NB4 (cell line): ENCODE measurements at places on chromosomes 4 and X.

- DNase-seq, result no peak
Measured at GRCh38 chrX:53086464-53086863, 4.3 kb downstream of the TSPYL2 start.

DNA sequence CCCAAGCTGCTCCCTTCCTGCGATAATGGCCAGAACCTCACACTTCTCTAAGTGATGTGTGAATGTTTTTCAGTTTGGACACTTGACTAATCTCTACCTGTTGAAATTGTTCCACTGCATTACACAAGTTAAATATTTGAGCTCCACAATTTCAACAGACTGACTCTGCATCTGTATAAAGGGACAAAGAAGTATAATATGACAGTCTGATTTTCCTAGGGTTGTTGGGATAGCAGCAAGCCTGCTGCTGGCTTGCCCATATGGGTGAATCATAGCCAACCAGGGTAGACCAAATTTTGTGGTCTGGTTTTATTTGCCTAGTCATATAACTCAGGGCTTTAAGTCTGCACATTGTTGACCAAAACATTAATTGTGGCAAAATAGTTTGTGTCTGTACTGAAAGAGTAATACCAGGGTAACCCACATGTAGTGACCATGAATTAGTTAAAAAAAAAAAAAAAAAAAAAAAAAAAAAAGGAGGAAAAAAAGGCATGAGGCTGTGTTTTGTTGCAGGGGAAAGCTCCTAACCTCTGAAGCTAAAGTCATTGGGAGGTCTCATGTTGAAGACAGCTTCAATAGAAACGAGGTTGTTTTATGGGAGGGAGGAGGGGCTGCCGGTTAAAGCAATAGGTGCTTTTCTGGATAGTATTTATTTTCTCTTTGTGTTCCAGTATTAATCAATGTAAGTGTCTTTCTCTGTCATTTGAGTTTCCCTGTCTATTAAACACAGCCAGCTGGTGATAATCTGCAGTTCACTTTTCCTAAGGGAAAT, 534.2 kb downstream of the RAB28 start:
- no peak for DNase-seq

GRCh38 chrX:97027384-97027922, 143.7 kb downstream of the RPA4 start:
- no peak for DNase-seq

DNA sequence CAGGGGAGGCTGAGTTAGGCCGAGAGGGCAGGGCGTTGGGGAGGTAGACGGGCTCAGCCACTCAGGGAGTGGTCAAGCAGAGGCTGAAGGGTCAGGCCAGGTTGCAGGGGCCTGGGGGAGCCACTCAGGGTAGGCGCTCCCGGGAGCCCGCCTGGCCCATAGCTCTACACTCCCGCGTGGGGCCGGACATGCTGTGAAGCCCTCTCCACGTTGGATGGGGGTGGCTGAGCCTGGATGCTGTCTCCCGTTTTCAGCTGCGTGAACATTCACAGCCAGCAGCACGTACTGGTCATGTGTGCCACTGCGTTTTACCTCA, 14.0 kb upstream of the MSANTD1 start:
- no peak for DNase-seq

DNA sequence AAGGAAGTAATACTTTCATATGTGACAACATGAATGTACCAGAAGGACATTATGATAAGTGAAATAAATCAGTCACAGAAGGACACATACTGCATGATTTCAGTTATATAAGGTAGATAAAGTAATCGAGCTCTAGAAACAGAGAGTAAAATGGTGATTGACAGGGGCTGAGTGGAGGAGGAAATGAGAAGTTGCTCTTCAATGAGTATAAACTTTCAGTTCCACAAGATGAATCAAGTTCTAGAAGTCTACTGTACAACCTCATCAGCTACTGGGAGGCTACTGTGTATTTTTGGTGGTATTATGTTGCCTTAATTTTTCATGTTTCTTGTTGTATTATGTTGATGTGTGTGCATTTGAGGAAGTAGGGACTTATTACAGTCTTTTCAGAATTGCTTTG, 270.9 kb upstream of the GRIA3 start:
- no peak for DNase-seq

- no peak for DNase-seq
Measured at GRCh38 chrX:12953420-12953819, 21.5 kb upstream of the TMSB4X start.

DNA sequence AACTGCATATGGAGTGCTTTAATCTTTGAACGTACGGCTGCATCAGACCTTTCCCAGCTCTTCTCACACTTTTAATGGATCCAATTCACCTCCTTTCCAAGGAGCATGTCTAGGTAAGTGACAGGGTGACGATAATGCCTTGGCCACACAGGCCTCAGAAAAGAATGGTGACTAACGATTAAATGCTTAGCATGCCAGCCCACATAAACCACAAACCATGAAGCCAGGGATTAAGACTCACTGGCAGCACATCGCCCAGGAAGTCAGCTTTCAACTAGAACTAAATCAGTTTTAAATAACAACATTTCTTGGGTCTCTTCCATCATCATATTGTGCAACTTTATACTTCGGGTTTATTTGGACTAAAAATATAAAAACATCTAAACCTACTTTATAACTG, 28.7 kb downstream of the INPP4B start:
- DNase-seq, result peak; percentile 58

GRCh38 chr4:39635023-39635422, 3.6 kb downstream of the SMIM14 start:
- no peak for DNase-seq

- no peak for DNase-seq
Measured at GRCh38 chr4:8524595-8525382, 55.4 kb upstream of the GPR78 start.

GRCh38 chr4:3638080-3638795, 106.0 kb upstream of the LRPAP1 start:
- DNase-seq, result no peak

GRCh38 chr4:915041-915474, 17.1 kb downstream of the GAK start:
- DNase-seq, result peak; percentile 36

DNA sequence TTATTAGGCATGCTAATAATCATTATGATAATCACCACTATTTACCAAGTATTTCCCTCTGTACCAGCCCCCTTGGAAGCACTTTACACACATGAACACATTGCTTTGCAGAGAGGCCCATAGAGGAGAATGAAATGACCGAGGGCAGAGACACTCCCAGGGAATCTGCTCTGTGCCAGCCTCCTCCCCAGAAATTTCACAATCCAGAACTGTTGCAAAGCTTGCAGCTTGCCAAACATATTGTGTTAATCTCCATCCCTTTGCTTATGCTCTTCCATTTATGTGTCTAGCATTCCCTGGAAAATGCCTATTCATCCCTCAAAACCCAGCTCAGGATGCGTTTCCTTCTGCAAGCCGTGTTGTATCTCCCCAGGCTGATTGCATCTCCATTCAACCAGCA, 37.8 kb downstream of the CYTL1 start:
- DNase-seq, result no peak

- DNase-seq, result no peak
Measured at GRCh38 chr4:101954351-101954750, 163.8 kb downstream of the BANK1 start.

GRCh38 chrX:116284400-116284799, 113.9 kb downstream of the AGTR2 start:
- no peak for DNase-seq

DNA sequence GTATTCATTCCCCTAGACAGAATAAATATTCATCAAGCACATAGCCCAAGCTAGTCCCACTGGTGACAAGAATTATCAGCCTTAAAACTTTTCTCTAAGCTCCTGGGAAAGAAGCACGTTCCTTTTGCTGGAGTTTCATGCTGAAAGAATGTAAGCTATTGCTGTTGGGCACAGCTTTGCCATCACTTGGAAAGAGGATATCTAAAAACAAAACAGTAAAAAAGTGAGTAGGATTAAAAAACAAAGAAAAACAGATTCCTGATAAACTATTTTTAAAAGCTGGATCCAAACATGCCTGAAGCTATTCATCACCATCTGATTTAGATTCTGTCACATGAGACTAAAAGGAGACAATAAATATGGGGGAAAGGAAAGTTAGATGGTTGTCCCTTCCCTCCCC, 176.8 kb downstream of the SCFD2 start:
- DNase-seq, result no peak

DNA sequence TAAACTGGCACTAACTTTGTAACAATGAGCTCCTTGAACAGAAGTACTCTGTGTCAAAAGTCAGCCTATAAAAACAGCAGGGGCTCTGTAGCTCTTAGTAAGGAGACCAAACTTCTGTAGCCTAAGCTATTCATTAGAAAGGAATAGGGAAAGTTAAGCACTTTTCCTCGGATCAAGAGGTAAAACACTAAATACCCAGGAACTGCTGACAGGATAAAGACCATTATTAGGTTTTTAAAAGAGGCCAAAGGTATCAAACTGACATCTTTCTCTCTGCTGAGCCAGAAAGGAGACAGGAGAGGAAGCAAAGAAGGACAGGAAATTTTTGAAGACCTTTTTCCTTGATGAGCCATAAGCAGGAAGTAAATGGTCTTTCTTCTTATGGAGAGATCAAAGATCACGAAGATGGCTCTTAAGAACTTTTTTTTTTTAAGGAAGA, 31.9 kb downstream of the ANAPC10 start:
- DNase-seq, result peak; percentile 12

- DNase-seq, result no peak
Measured at GRCh38 chr4:13918991-13919441, 291.5 kb upstream of the BOD1L1 start.

DNA sequence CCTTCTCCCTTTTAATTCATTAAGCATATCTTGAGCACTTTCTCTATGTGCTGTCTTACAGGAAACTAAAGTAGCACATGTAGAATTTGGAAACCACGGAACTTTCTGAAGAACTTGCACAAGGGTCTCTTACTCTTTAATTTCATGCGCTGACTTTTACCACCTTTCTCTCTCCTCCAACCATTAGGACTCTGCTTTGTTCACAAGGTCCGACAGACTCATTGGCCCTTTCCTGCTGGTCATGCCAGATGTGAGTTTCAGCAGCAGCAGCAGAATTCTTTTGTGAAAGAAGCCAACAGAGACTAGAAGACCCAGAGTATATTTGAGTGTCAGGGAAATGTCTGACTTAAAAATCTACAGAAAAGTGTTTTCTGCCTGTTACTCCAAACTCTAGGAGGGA, 207.1 kb downstream of the GUCY2F start:
- no peak for DNase-seq

GRCh38 chrX:9320940-9321339, 143.9 kb upstream of the TBL1X start:
- no peak for DNase-seq

DNA sequence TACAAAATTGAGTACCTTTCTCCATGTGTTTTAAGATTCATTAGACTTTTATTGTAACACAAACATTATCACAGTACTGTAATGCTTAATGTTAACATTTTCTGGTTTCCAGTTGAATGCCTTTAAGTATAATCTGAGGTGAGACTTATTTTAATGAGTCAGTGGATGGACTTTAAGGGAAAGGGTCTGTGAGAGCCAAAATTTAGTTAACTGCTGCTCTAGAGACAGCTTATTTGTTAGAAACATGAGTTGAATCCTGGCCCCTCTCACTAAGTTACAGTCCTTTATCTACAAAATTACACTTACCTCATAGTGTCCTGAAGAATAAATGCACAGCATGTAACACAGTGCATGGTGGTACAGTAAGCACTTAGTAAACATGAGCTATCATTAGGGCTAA, 66.0 kb downstream of the PGRMC2 start:
- DNase-seq, result no peak

DNA sequence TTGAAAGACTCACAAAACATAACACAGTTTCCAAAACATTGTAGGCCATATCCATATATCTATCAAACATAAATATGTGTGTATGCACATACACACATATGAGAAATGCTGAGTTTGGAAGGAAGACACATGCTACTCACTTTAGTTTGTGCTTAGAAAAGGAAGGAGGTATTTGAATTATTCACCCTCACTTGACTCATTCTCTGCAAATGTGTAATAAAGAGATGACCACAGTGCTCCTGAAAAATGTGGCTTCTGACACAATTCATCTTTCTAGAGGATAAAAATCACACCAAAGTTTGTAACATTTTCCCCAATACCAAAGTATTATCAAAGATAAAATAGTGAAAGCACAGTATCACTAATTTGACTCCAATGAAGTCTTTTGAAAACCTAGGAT, 950.1 kb downstream of the FAT4 start:
- DNase-seq, result no peak

DNA sequence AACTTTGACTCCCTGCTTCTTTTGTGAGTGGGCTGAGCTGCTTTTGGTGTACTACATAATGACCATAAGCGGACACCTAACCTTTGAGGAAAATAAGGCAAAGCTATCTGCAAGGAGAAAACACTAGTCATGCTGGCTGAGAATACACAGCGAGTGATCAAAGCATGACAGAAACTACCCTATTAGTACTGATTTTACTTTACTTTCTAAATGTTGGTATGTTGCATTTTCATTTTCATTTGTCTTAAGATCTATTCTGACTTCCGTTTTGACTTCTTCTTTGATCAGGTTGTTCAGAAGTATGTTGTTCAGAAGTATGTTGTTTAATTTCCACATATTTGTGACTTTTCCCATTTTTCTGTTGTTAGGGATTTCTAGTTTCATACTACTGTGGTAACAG, 361.1 kb downstream of the TRAM1L1 start:
- no peak for DNase-seq

GRCh38 chr4:1872870-1873269, 1.7 kb downstream of the NSD2 start:
- DNase-seq, result peak; percentile 65

DNA sequence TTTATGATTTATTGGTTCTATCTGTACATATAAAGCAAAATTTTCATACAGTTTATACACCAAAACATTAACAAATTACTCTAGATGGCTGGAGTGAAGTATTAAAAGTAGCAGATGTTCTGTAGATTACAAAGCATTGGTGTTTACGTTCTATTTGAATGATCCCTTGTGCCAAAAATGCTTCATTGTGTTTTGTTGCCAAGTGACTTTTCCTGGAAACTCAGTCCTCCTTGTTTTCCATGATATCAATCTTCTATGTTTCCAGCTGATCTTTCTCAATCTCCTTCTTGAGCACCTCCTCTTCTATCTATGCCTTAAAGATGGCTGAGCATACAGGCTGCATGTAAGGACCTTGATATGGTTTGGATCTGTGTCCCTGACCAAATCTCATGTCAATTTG, 263.6 kb upstream of the CTSO start:
- DNase-seq, result no peak

- DNase-seq, result peak; percentile 25
Measured at GRCh38 chr4:31045724-31046318, 325.7 kb downstream of the PCDH7 start.

DNA sequence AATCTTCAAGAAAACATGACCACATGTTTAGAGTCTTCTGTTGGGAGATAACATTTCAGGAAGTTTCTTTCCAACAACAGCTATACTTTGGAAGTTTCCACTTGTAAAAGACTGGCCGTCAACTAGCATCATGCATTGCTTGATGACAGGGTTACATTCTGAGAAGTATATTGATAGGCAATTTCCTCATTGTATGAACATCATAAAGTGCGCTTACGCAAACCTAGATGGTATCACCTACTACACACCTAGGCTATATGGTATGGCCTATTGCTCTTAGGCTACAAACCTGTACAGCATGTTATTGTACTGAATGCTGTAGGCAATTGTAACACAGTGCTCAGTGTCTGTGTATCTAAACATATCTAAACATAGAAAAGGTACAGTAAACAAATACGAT, 25.4 kb upstream of the CD40LG start:
- DNase-seq, result no peak
